ENCODE measurements at places on chromosomes 3 and 15. TPM values are rescaled to one million over a fixed set of nuclear protein-coding genes. Genes with fewer than 3 reads are reported as not detected.

The CPA3 gene
- total RNA-seq, result not detected

The ASB14 gene
- total RNA-seq, result not detected

The CCNB2 gene
- 91.9 TPM for total RNA-seq

The DAZL gene
- total RNA-seq, result not detected

The ITIH1 gene
- total RNA-seq, result not detected

The CHRD gene
- total RNA-seq, result 0.11 TPM

The VWA5B2 gene
- 0.29 TPM for total RNA-seq

The CYP1A2 gene
- total RNA-seq, result not detected

The CTDSPL2 gene
- total RNA-seq, result 25.0 TPM

The ISLR gene
- 0.21 TPM for total RNA-seq

The OR5K2 gene
- total RNA-seq, result not detected

The HRG gene
- total RNA-seq, result not detected

The STRIT1 gene
- not detected for total RNA-seq

The ERC2 gene
- 0.14 TPM for total RNA-seq

The CCRL2 gene
- not detected for total RNA-seq

The RARRES1 gene
- 8.0 TPM for total RNA-seq

The HYAL1 gene
- total RNA-seq, result 0.54 TPM

The MME gene
- 0.12 TPM for total RNA-seq

The C2CD4A gene
- total RNA-seq, result 0.17 TPM

The PLSCR2 gene
- total RNA-seq, result not detected
